ENCODE measurements at places on chromosomes 2 and 18.

- no peak for DNase-seq
Observed at GRCh38 chr2:96344011-96344410, 8.4 kb downstream of the NCAPH start.

DNA sequence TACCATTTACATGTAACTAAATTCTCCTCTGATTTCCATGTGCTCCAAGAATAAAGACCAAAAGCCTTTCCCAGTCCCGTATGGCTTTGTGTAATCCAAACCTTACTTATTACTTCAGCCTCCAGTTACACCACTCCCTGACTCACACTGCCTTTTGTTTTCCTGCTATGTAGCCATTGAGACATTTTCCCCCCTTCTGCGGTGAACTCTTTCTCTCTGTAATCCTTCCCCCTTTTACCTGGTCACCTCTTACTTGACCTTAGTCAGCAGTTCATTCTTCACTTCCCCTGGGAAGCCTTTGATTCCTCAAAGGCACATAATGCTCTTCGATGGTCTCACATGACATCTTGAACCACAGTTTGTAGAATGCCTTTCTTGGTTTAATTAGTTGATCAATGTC is 256.0 kb upstream of the FANCL start:
- DNase-seq, result no peak

- peak; percentile 25 for DNase-seq
Observed at GRCh38 chr18:12038082-12038638, 55.5 kb upstream of the ANKRD62 start.

DNA sequence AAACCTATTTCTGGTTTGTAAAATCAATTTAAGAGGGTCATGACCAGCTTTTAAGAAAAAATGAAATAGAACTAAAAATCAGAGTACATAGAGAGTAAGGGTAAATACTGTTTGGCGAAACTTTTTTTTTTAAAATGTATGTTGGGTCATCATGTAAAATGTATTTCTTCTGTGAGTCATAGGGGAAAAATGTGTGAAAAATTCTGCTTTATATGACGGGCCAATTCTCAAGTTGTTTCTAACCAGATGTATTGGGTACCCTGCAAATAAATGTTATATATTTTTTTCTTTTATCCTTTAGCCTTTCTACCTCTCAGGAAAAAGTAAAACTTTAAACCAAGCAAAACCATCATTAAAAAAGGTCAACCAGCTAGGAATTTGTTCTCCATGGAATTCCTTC is 13.9 kb downstream of the AFTPH start:
- DNase-seq, result no peak

DNA sequence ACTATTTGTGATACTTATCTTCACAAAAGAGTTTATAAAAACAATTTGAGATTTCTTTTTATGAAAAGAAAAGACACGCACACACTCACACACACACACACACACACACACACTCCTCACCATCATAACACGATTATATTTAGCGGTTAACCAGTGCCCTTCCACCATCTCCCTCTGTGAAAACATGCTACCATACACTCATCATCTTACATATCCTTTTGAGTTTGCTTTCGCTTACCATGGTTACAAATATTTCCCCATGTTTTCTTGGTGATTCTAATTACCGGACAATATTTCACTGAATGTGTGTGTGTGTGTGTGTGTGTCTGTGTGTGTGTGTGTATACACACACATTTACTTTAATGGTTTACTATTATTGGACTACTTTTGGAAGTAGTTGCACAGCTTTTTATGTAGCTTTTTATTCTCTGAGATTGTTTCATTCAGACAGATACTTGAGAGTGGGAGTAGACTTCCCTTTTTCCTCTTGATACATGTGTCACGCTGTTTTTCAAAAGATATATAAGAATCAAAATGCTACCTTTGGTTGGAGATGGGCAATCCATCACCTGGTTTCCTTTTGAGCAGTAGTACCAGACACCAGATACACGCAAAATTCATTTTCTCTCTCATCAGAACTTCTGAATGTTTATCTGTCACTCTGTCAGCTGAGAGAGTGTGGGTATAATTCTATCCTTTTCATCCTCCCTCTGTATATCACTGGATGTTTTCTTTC is 138.1 kb downstream of the SETBP1 start:
- no peak for DNase-seq

DNA sequence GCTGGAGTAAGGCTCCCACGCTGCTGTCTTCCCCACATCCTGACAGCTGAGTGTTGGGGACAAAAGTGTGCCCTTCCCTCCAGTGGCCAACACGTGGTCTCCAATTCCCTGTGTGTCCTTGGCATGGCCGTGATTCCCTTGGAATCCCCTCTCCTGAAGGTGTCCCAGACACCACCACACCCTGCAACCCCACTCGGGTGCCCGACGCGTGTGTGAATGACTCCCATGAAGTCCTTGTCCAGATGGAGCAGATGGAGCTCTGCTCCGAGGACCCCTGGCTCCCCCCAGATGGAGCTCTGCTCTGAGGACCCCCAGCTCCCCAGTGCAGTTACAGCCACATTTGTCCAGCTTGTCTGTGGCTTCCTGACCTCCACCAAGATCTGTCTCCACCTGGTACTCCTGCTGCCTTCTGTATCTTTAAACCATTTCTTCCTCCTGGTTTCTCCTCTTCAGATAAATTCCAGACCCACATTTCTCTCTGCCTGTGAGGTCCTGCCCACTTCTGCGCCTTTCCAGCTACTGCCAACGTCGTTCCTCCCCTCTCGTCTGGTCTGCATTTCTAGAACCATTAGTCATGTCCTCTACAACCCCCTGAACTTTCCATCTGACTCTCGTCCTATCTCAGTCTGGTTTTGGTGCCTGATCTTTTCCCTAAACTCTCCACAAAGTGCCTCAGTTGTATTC is 86.8 kb upstream of the PXDN start:
- DNase-seq, result no peak

DNA sequence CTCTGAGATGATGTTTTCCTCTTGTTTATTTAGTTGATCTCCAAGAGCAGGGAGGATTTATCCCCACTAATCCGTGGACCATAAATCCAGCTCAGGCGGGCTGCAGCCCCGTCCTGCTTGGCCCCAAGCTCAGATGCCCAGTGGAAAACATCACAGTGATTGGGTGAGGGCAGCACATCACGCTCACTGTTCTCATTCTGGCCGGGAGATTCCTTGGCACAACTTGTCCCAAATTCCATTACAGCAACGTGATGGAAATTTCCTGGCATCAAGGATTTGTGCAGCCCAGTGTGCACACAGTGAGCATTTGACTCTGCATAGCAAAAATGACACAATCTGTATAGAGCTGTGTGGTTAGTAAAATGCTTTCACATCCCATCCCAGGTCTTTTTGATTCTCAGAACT is 96.8 kb downstream of the VAPA start:
- DNase-seq, result no peak

GRCh38 chr2:14199040-14199439 is 433.5 kb upstream of the LRATD1 start:
- DNase-seq, result no peak

GRCh38 chr2:191985740-191986139 is 138.9 kb upstream of the CAVIN2 start:
- DNase-seq, result no peak

DNA sequence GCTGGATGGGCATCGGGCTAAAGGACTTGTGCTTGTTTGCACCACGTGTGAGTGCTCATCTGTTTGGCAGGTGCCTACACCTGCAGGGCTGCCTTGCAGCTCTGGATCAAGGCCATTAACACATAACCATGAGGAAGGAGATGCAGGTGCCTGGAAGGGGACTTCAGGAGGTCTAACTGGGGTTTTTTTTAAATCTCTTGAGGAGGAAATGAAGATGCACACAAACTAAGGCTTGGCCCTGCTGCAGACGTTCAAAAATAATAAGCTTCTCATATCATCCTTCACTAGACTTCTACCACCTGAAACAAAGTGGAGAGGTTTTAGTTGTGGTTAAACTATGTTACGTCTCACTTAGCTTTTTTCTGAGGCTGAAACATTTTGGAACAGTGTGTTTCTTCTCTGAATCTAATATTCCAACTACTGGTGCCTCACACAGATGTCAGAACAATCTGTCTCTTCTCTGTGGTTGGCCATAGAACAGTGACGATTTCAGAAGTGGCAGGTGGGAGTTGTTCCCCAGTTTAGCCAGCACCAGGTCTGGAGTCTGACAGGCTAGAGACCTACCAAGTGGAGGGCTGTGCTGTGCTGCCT is 36.5 kb downstream of the BCL2L11 start:
- no peak for DNase-seq

- no peak for DNase-seq
Observed at GRCh38 chr2:45739796-45740485, 88.5 kb downstream of the PRKCE start.

DNA sequence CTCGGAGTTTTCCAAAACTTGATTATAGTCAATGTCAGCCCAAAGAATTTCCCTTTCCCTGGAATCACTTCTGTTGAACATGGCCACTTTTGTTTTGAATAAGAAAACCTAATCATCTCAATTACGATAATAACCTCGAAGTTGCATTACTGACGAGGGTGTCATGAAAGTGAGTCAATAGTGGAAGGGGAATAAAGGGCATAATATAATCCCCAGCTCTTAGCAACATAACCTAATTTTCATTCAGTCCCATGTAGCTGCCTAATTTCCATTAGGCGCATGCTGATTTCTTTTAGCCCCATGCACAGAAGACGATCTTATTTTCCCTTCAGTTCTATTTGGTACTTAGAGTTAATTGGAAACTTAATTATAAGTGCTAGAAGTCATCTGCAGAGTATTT is 51.1 kb upstream of the RAPH1 start:
- no peak for DNase-seq

DNA sequence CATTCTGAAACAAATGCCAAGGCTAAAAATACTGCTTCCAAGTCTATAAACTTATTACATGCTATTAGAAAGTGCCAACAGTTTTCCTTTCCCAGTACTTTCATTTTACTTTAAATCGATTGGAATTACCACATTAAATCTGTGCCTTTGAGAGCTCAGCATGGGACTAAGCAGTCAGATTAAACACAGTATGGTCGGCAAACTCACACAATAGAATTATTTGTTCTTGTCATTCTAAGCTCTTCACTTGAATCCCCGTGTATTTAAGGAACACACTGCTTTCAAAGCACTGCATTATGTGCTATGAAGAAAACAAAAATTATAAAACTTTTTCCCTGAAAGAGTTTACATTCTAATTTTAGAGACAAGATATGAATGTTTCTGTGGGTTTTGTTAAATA is 444.4 kb upstream of the SLC39A10 start:
- DNase-seq, result no peak

GRCh38 chr2:98157557-98157956 is 70.6 kb downstream of the VWA3B start:
- DNase-seq, result no peak

- no peak for DNase-seq
Observed at GRCh38 chr2:157336137-157337010, 10.8 kb upstream of the ERMN start.
